HuH-7.5 (cell line): ENCODE measurements at places on chromosomes 5 and 9.

GRCh38 chr5:180071531-180072255 lies at the start of gene RNF130:
Gene RNF130 (minus strand): TSS chr5:180071759. CDS start chr5:180071702, 57 bp downstream.
- peak; percentile 95 for DNase-seq

GRCh38 chr9:136754626-136755301 lies 3.3 kb downstream of the LCN8 start:
- DNase-seq: no peak

- no peak for DNase-seq
These were observed 2.2 kb downstream of the CPEB4 start for GRCh38 chr5:173890195-173890991.

- no peak for DNase-seq
These were observed 212.4 kb downstream of the LRRC70 start for GRCh38 chr5:62791059-62791458.

DNA sequence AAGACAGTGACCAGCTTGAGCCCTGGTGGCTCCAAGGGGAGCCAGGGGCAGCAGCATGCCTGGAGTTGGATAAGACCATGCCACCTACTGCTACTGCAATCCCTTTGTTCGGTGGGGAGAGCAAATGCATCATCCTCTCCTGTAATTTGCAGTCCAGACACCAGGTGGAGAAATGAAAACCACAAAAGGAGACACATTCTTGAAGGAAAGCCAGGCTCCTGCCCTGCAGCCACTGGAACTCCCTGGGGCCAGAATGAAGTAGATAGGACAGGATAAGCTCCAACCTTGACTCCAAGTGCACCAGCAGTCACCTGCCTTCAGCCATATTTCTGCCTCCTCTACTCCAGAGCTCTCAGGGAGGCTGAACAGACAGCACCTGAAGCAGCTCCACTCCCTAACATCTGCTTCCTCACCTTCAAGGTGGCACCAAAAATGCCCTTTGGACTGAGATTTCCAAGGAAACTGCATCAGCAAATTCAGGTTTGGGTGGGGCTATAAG lies 65.1 kb upstream of the IQGAP2 start:
- DNase-seq: peak; percentile 81

DNA sequence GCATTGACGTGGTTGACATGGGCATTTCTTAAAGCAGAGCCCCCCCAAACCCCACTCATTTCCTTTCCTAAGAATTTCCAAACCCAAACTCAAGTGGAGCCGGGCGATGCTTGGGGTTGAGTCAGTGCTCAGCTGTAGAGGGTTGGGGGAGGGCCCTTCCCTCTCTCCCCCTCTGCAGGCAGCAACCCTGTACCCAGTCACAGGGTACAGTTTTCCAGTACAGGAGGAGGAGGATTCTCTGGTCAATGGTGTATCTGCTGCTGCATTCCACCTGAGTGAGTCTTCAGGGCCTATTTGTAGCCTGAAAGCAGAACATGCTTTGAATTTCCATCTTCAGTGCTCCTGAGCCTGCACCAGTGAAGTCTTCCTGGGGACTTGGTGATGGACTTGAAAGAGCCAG lies 55.8 kb downstream of the ENTREP1 start:
- no peak for DNase-seq

GRCh38 chr9:1469996-1470395 lies 419.8 kb downstream of the DMRT2 start:
- no peak for DNase-seq

- no peak for DNase-seq
These were observed 50.6 kb downstream of the IRX2 start for GRCh38 chr5:2700876-2701275.

GRCh38 chr5:139633295-139634027 lies 14.7 kb upstream of the CXXC5 start:
- DNase-seq: peak; percentile 70

- DNase-seq: no peak
These were observed 1188.6 kb upstream of the SEMA6A start for GRCh38 chr5:117763271-117763670.

- DNase-seq: no peak
These were observed 33.4 kb downstream of the SARDH start for GRCh38 chr9:133704711-133705181.

GRCh38 chr5:172846249-172846648 lies 12.2 kb downstream of the ERGIC1 start:
- DNase-seq: no peak

DNA sequence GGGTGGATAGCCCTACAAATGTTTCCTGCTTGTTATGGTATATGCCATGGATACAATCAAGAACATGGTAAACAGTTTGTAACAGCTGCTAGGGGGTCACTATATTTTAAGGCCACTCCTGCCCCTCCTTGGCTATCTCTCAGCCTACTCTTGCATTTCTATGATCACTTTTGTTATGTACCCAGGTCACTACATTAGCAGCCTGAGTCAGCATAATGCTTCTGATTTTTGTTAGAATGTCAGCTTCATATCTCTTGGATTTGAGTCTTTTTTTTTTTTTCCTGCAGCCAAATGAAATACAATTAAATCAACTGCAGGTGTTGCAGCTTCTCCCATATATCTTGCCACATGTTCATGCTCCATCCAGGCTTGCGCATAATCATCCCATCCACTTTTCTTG lies 629.7 kb upstream of the GRAMD2B start:
- no peak for DNase-seq

GRCh38 chr5:74889523-74890105 lies 23.4 kb upstream of the FAM169A start:
- no peak for DNase-seq

GRCh38 chr9:86102626-86103025 lies 3.3 kb upstream of the GOLM1 start:
- no peak for DNase-seq

DNA sequence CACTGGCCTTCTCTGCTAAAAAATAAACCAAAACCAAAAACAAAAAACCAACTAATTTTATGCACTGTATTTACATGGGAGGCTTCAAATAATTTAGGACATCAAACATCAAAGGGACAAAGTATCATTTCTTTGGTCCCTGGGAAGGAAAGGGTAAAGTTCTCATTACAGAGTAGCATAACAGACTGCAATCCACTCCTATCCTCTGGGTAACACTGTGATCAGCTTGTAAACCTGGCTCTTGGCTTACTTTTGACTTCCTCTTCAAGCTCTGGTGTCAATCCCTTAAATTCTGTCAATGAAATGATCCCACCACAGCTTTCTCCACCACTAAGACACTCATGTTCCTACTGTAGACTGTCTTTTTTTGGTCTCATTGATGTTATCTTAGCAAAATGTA lies 69.8 kb upstream of the VCAN start:
- DNase-seq: no peak

- no peak for DNase-seq
These were observed 73.5 kb upstream of the TMEM215 start for GRCh38 chr9:32709871-32710270.

GRCh38 chr9:132207839-132208615 lies 46.2 kb downstream of the NTNG2 start:
- no peak for DNase-seq

- no peak for DNase-seq
These were observed 577.9 kb downstream of the ISL1 start for GRCh38 chr5:51961154-51961562.

- no peak for DNase-seq
These were observed 55.3 kb upstream of the POU4F3 start for GRCh38 chr5:146283344-146283761.

DNA sequence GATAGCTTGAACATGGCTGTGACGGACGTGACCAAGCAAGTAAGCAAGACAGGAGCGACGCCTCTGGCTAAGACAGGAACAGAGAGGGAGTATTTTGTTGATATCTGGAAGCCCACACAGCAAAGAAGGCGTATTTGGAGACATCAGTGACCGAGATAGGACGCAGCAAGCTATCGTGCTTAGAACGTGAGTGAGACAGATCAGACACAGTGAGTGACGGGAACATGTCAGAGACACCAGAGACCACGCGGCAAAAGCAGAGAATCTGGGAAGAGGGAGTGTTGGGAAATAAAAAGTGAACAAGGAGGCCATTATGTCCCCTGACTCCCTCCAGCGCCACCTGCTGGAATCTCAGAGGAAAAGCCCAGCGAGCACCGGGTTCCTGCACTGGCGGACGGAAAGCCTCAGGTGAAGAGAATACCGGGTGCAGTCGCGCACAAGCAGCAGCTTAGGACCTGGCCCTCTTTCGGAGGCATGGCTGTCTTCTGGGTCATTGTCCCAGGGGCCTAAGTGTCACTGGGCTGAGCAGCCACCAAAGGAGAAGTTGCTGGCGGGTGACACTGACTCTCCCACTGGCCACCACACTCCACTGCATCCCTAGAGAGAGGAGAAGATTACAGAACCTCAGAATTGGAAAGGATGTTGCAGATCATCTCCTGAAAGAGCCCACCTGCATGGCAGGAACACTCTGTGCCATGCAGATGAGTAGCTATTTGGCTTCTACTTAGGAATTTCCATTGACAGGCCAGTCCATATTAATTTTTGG lies 99.1 kb downstream of the FBXO38 start:
- DNase-seq: peak; percentile 16

DNA sequence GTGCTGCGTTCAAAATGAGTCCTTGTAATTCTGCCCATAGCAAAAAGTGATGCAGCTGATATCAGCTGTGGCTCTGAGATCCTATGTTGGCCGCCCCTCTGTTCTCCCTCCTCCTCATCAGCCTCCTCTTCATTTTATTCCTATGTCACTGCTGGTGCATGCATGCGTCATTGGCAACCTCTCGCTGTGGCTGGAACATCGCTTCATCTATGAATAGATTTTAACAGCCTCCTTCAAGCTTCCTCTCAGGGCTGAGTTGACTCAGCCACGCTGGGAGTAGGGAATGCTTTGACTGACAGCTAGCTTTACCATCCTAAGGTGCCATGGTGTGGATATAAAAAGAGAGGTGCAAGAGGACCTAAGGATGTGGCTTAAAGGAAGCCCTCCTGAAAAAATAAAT lies 303.5 kb downstream of the PLK2 start:
- no peak for DNase-seq

DNA sequence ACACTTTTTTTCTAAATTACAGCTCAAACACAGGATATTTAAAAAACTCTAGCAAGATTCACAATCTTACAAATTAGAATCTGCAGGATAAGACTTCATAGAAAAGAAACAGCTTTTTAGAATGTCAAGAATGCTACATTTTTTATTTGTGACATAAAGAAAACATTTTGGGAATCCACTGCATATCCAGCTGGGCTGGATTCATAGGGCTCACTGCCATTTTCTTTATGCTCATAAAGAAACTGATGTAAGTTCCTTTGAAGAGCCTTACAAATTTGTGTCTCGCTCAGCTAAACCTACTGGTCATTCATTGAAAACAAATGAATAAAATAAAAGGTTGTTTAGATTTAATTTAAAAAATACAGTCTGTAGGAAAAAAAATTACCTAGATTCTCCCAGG lies 332.3 kb downstream of the TRPM3 start:
- no peak for DNase-seq

DNA sequence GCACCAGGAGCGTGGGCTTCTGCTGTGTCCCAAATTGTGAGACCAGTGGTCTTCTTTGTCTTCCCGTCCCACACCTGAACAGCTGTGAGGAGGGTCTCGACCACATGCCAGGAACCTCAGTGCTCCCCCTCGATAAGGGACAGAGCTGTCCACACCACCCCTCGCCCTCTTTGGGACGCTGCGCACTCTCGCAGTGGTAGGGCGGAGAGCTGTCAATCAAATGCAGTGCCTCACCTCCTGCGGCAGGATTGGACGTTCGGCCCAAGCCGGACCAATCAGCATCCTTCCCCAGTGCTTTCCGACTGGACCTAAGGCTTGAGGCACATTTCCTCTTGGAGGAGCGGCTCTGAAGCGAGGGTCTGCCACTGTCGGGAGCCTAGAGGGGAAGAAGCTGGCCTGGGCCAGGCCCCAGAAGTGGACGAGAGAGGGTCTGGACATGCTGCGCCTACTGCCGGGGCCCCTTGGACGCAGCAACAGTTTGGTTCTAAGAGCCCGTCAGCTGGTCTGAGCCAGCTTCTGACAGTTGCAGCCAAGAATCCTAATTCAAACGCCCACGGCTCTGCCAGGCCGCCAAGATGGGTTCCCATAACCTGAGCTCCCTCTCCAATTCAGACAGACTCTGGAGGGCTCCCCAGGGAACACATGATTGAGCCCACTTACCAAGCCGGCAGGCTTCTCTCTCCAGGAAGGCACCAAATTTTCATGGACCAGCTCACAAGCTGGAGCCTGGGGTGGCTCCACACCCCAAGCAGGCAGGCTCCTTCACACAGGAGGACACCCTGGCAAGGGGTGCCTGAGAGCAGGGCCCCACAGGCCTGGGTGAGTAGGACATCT lies 28.1 kb upstream of the ADAMTS2 start:
- no peak for DNase-seq

DNA sequence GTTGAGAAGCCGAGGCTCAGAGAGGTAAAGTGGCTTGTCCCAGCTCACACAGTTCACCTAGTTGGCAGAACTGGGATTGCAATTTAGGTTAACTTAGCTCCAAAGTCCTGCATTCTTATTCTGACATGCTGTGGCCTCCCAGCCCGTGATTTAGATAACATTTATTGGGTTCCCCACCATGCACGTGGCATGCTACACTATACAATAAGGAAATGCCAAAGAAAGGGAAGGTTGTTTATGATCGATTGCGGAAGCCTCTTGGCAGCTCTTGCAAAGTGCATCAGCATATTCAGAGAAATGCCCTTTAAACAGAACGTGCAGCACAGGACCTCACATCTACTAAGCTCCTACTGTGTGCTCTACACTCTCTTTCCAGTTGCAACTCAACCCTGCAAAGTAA lies 3.2 kb downstream of the NEURL1B start:
- DNase-seq: no peak

- no peak for DNase-seq
These were observed 38.2 kb upstream of the LPAR1 start for GRCh38 chr9:111076519-111076918.

DNA sequence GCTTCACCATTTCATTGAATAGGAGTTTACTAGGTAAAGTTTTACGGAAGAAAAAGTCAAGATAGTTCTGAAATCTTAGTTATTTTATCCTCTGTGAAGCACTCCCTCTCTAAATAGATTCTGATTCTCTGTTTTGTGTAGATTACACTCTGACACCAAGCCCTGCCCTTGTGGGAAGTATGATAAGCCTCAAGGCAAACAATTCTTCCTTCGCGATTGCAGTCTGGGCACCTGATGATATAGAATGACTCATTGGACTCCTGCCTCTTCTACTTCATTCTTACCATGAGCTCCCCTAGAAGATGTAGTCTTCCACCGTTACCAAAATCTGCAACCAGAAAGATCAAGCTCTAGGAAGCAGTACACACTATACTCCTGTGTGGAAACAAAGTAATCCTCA lies 626.9 kb upstream of the PTGER4 start:
- no peak for DNase-seq

- peak; percentile 10 for DNase-seq
These were observed 159.2 kb downstream of the CDC42SE2 start for GRCh38 chr5:131423056-131423455.

- no peak for DNase-seq
These were observed 85.9 kb downstream of the BOD1 start for GRCh38 chr5:173530547-173530946.

DNA sequence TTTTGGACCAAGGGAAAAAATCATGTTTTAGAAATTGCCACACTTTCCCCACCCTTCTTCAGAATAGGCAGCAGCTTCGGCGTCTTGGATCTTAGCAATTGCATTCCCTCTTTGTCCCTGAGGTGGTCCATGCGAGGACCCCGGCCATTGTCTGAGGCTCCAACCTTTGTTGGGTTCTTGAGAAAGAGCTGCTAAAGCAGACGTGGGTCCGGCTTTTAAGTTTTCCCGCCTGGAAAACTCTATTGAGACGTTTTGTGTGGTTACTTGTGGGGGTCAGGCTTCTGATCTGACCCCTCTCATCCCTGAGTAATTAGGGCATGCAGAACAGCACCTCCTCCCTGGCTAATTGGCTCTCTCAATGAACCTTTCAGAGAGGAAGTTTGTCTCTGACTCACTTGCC lies 509.6 kb upstream of the TNC start:
- no peak for DNase-seq
